Activated effector memory CD4-positive, alpha-beta T cell treated with Interleukin-2 at 50 U/mL for 16 hours (primary cell): ENCODE measurements at places on chromosomes 1 and 21.
A peak's percentile ranks its signal among the peaks of the same experiment; 100 is the strongest.

- no peak for DNase-seq
Measured at GRCh38 chr1:36988321-36988720, 46.0 kb downstream of the GRIK3 start.

GRCh38 chr21:16667395-16667794, 845.4 kb upstream of the CXADR start:
- no peak for DNase-seq

- DNase-seq: no peak
Measured at GRCh38 chr1:154453574-154454352, 48.3 kb upstream of the TDRD10 start.

DNA sequence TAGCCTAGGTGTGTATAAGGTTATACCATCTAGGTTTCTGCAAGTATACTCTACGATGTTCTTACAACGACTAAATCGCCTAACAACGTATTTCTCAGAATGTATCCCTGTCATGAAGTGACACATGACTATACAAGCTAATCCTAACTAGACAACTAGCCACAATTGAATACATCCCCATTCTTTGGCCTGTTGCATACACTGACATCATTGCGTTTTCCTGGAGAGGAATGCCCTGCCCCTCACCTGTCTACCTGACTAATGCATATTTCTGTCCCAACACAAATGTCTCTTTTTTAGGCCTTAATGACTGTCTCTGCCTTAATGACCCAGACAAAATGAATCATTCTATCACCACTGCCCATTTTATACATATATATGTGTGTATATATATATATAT, 8.5 kb upstream of the NFIA start:
- DNase-seq: no peak

- no peak for DNase-seq
Measured at GRCh38 chr1:50251702-50252101, 143.0 kb downstream of the ELAVL4 start.

GRCh38 chr1:27416387-27417111, 24.1 kb downstream of the GPR3 start:
- no peak for DNase-seq

GRCh38 chr1:49465486-49466185, 558.1 kb downstream of the AGBL4 start:
- DNase-seq: no peak

- DNase-seq: no peak
Measured at GRCh38 chr1:235725434-235725833, 75.8 kb upstream of the GNG4 start.

DNA sequence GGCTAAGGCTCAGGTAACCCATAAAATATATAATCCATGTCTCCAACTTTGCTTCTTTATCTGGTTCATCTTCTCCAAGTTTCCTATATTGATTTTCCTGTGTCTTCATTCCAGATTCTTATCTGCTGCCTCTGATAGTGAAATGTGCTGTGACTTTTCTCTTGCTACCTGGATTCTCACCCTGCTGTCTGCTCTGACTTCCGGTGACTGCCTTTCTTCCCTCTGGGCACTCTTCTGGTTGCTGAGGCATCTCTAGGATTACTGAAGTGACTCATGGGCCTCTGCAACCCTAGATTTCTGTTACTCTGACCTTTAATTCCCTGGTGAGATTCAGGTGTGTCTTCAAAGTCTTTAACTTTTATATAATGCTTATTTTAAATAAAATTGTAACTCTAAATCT, 46.9 kb downstream of the GIPC2 start:
- no peak for DNase-seq

- DNase-seq: no peak
Measured at GRCh38 chr1:228163007-228163753, 2.4 kb upstream of the IBA57 start.

DNA sequence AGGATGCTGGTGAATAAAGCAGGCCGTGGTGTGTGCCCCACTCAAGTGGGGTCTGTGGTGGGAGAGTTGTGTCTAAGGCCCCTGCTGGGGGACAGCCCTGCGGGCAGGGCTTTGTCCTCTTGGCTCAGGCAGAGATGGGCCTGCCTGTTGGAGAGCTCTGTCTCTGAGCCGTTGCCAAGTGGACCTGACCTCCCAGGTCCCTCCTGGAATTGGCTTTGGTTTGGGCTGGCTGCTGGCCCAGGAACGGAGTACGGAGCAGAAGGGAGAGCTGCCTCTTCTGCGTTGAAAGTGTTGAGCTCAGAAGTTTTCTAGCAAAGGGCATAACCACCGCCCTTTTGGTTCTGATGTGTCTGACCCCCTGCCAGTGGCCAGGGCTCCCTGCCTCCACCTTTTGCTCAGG, 153.9 kb downstream of the PEX14 start:
- no peak for DNase-seq

GRCh38 chr1:99992044-99992722, 22.4 kb downstream of the SLC35A3 start:
- DNase-seq: no peak

GRCh38 chr21:45381036-45381787, 23.8 kb upstream of the COL18A1 start:
- no peak for DNase-seq

GRCh38 chr21:45162115-45162514, 87.7 kb downstream of the ADARB1 start:
- no peak for DNase-seq

DNA sequence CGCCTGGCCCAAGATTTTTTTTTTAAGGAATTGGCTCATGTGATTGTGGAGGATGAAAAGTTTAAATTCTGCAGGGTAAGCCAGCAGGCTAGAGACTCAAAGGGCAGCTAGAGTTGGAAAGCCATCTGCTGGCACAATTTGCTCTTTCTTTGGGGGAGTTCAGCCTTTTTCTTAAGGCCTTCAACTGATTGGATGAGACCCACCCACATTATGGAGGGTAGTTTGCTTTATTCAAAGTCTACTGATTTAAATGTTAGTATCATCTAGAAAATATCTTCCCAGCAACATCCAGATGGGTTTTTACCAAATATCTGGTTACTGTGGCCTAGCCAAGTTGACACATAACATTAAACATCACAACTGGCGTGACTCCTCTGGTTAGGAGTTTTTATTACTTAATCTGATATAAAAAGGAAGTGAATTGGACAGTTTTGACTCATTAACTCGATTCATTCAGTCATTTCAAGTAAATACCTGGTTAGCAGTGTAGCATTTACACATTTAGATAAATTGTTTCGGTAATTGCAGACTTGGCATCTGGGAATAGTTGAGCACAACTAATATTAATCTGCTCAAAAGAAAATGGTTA, 12.4 kb downstream of the HOOK1 start:
- no peak for DNase-seq

- no peak for DNase-seq
Measured at GRCh38 chr1:41526956-41527561, 42.6 kb upstream of the EDN2 start.

- DNase-seq: no peak
Measured at GRCh38 chr1:231362325-231362724, 24.2 kb downstream of the SPRTN start.

DNA sequence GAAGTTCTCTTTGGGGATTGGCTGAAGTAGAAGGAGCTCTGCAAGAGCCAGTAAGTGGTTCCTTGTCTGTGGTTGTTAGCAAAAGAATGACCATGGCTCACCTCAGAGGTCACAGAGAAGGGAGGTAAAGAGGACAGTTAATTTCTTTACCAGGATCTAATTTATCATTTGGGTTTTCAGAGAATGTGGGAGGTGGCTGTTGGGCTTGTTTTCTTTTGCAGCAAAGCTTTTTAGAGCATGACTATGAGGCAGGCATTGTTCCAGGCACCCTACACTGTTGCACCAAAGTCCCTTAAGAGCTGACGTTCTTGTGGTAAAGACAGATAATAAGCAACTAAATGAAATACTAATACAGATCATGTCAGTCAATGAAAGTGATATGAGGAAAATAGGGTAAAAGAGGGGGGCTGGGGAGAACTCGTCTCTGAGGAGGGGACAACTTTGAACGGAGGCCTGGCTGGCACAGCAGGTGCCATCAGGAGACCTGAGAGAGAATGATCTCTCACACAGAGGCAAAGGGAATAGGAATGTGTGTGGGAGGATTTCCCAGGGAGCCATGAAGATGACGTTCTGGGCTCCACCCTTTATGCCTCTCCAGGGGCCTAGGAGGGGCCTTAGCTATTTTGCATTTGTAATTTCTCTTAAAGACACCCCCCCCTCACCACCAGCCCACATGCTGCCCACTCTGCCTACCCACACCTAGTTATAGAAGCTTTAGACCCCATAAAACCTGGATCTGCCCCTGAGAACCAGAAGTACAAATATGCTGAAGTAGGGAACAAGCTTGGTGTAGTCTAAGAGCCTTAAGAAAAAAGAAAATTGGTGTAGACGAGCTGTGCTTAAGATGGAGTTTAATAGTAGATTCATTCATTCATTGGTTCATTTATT, 177.5 kb downstream of the ROR1 start:
- DNase-seq: no peak

- peak; percentile 20 for DNase-seq
Measured at GRCh38 chr21:43864962-43865539, at the start of gene AGPAT3. Gene AGPAT3 (plus strand): TSS chr21:43865223. CDS start chr21:43959682, 94,459 bp downstream.

DNA sequence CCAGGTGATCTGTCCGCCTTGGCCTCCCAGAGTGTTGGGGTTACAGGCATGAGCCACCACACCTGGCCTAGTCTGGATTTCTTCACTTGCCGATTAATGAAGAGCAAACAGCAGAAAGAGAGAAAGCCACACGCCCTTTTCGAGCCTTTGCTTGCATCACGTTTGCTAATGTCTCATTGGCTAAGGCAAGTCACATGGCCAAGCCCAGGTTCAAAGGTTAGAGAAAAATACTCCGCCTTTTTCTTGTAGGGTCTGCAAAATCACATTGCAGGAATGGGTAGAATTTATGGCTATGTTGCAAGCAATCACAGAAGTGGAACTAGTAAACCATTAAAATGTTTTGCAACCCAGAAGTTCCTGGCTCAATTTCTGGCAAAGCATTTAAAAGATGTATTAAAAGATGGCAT, 26.8 kb upstream of the BACH1 start:
- no peak for DNase-seq

DNA sequence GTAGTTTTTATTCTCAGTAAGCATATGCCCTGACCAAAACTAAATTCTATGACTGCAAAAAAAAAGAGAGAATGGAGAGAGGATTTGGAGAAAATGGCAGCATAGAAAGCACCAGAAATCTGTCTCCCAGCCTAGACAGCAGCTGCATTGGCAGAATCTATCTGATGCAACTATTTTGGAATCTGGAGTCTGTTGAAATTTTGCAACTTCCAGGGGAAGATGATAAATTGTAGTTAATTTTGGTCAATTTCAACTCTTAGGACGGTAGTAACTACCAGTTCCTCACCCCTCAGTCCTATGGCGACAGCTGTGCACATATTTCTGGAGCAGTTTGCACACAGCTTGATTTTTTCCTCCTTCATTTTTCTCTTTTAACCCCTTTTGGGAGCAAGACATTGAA, 10.9 kb downstream of the EXO5 start:
- DNase-seq: no peak

GRCh38 chr1:115873184-115873583, 32.3 kb upstream of the NHLH2 start:
- no peak for DNase-seq

DNA sequence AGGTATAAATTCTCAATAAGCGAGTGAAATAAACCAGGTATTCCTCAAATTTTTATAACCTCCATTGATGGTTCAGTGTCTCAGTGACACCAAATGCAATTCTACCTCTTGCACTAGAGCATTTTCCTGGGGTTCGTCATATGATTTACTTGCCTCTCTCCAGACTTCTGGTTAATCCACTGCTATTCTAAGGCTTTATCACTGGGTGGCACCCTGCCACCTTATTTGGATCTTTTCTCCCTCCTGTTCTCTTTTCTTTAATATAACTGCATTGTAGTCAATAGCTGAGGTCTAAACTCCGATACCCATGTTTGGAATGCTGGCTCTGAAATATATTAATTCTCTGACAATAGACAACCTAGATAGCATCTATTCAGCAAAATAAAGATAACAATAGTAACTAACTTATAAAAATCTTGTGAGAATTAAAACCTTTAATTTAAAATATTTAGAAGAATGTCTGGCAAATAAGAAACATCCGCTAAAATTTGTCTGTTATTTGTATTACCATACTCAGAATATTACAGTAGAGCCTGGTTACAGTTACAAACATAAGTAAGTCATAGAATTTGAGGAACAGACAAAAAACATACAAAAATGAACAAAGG, 436.4 kb downstream of the PLA2G4A start:
- DNase-seq: no peak

GRCh38 chr1:56965916-56966697, at the start of gene C8B:
Gene C8B (minus strand): TSS chr1:56966015. CDS start chr1:56965948, 67 bp downstream.
- DNase-seq: no peak

- no peak for DNase-seq
Measured at GRCh38 chr1:10187026-10187334, 23.4 kb upstream of the KIF1B start.

- no peak for DNase-seq
Measured at GRCh38 chr21:18129526-18129925, 115.1 kb upstream of the CHODL start.

GRCh38 chr1:235613602-235614001, 36.0 kb downstream of the GNG4 start:
- no peak for DNase-seq

- no peak for DNase-seq
Measured at GRCh38 chr21:46005481-46005881, 23.9 kb downstream of the COL6A1 start.

DNA sequence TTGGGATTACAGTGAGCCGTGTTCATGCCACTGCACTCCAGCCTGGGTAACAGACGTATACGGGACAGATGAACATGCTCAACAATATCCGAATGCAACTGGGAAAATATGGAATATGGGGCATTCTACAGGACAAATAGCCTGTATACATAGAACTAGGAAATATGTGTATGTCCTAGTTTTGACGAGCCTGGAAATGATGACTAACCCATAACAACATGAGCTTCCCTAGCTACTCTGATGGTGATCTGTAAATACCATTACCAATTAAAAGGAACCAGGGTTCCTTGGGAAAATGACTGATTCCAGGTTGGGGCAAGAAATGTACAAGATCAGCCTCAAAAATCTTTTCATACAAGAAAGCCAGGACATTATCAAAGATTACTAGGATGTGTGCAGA, 42.8 kb upstream of the ARTN start:
- no peak for DNase-seq

GRCh38 chr1:201648066-201648906, 109.4 kb downstream of the NAV1 start:
- no peak for DNase-seq

DNA sequence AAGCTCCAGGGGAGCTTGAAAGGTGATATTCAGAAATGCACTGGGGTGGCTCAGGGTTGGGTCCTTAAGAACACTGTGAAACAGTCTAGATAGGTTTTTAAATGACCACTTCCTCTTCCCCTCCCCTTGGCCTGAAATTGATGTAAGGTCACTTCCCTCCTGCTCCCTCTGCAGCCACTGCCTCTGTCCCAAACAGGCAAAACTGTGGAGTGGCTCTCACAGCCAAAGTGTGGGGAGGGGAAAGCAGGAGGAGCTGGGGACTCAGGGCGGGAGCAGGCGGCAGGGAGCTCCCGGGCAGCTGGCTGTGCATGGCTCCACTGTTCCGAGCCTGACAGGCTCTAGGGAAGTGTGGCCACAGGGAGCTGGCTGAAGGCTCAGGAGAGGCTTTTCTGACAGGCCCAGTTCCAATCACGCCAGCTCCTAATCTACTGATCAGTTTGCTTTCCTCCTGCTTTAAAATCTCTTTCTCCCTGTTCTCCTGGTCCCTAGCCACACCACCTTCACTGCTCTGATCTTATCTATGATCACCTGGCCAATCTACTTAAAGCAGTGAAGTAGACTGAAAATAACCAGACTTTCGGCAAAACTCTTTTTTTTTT, 5.1 kb upstream of the CSRP1 start:
- DNase-seq: no peak
